ENCODE measurements at places on chromosomes 3 and 15. TPM values are rescaled to one million over a fixed set of nuclear protein-coding genes. Genes with fewer than 3 reads are reported as not detected.

SCAANT1 gene
- not detected for total RNA-seq

RTP1 gene
- total RNA-seq: not detected

ITIH1 gene
- total RNA-seq: 14.1 TPM

APH1B gene
- total RNA-seq: 19.8 TPM

ZNF860 gene
- 2.2 TPM for total RNA-seq

NANOGP8 gene
- 0.36 TPM for total RNA-seq

ADIPOQ gene
- not detected for total RNA-seq

RIOX2 gene
- total RNA-seq: 18.2 TPM

SH3GL3 gene
- 1.2 TPM for total RNA-seq

- DNase-seq: no peak
These were observed 31.2 kb upstream of the CCDC80 start for GRCh38 chr3:112671930-112672715.

GRCh38 chr3:167502401-167502800 is 28.6 kb upstream of the SERPINI2 start:
- no peak for DNase-seq

GRCh38 chr15:89693091-89693490 is 2.5 kb downstream of the WDR93 start:
- no peak for DNase-seq

- no peak for DNase-seq
These were observed 231.9 kb upstream of the WNT5A start for GRCh38 chr3:55719006-55719405.

DNA sequence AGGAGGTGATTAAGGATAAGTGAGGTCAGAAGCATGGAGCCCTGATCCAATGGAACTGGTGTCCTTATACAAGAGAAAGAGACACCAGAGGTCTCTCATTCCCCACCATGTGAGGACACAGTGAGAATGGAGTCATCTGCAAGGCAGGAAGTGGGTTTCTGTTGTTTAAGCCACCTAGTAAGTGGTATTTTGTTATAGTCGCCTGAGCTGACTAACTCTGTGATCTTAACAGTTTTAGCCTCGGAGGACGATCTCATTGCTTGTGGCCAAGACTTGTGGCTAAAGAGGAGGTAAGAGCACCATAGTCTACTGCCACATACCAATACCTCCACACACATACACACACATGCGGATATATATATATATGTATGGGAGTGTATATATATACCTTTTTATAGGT is 73.8 kb downstream of the MCTP2 start:
- DNase-seq: no peak

- DNase-seq: no peak
These were observed 106.0 kb downstream of the LRIG1 start for GRCh38 chr3:66394753-66395249.

GRCh38 chr15:35678774-35679173 is 132.8 kb upstream of the DPH6 start:
- no peak for DNase-seq

- no peak for DNase-seq
These were observed 136.9 kb downstream of the PDE8A start for GRCh38 chr15:85118581-85118980.

DNA sequence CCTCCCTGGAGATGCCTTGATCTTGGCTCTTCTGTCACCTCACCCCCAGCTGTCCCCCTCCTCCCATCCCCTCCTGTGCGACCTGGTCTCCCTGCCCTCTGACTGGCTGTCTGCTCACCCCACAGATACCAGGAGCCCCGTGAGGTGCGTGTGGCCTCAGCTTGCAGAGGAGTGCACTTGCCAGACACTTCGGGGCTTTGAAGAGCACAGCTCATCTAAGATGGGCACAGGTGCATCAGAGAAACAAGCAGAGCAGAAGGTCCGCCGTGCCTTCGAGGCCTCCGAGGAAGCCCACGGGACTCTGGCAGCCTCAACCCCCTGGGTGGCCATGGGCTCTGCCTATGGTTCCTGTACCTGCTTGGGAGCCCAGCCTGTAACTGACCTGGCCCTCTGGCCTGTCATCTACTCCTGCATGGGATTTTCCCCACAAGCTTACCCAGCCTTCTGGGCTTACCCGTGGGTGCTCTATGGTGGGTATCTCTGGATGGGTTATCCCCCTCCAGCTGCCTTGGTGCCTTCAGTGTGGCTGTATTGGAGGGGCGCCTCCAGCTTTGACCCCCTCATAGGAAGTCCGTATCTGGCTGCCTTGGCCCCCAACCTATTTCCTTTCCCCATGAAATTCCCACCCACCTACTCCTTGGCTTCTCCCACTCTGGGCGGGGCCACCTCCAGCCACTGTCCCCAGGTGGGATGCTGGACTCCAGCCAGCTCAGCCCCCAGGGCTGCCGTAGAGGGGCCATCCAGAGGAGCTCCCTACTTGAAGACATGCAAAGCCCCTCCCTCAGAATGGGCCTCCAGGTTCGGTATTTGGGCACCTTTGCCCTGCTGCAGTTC is 3.8 kb downstream of the PRR23E start:
- DNase-seq: no peak

DNA sequence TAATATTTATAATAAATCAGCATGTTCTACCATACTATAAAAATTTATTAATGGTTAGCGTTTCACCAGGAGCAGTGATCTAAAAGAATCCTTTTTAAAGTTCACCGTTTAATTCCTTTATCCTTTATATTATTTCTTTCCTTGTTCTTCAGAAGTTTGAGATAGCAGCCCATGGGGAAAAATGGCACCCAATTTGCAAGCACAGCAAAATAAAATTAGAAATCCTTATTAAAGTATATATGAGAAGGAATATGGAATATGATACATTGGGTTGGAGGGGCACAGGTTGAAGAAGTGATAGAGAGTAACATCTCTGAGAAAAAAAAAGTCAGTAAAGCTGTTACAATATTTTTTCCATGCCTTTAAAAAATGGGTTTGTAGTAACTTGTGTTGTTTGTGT is 892.0 kb downstream of the NAALADL2 start:
- DNase-seq: no peak

- no peak for DNase-seq
These were observed 18.4 kb downstream of the SMAD6 start for GRCh38 chr15:66720206-66721010.

GRCh38 chr15:59304034-59304795 is 68.5 kb downstream of the MYO1E start:
- DNase-seq: no peak

DNA sequence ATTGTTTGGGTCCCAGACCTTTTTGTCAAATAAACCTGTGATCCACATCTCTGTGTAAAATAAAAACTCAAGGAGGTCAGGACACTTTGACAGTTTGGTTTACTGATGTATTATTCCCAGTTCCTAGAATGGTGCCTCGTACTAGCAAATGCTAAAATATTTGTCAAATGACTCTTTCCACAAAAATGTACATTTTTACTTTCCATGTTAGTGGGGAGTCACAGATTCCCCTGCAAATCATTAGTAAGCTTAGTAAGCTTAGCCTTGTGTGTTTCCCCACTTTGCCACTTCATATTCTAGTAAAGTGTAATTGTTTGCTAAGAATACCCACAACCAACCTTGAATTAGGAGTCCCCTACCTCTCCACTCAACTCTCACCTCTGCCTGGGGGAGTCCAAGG is 2.4 kb upstream of the MAGI1 start:
- no peak for DNase-seq

- DNase-seq: no peak
These were observed 688.8 kb upstream of the CCDC54 start for GRCh38 chr3:106688464-106688863.

DNA sequence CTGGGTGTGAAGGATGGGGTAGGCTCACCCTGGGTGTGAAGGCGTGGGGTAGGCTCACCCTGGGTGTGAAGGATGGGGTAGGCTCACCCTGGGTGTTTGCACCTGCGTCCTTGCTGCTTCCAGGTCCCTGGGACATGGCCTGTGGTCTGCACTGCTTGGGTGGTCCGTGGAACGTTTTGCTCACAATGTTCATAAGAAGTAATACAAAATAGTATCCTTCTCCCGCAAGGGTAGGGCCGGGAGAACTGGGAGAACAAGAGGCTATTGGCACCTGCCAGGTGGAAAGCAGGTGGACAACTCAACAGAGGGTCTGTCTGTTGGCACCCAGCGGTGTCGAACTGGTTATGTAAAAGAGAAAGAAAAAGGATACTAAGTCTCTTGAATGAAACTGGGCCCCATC is 17.0 kb upstream of the PCSK6 start:
- DNase-seq: no peak
